Fibroblast of upper back skin (primary cell): ENCODE measurements at places on chromosomes 5 and 9.

- DNase-seq, result no peak
These were observed 111.3 kb upstream of the ALDH1B1 start for GRCh38 chr9:38281196-38281595.

DNA sequence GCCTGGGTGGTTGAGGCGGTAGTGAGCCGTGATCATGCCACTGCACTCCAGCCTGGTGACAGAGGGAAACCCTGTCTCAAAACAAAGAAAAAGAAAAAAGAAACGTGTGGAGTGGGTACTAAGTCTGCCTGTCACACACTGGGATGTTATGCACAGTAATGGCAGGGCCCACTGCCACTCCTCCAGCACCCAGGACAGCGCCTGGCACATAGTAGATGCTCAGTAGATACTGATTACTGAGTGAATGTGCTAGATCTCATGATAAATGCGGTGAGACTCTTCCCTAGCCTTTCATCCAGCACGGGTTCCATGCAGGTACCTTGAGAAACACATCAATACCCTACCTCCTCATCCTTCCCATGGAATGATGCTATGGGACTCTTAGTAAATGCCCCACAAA, 87.4 kb upstream of the HSPA9 start:
- DNase-seq, result no peak

DNA sequence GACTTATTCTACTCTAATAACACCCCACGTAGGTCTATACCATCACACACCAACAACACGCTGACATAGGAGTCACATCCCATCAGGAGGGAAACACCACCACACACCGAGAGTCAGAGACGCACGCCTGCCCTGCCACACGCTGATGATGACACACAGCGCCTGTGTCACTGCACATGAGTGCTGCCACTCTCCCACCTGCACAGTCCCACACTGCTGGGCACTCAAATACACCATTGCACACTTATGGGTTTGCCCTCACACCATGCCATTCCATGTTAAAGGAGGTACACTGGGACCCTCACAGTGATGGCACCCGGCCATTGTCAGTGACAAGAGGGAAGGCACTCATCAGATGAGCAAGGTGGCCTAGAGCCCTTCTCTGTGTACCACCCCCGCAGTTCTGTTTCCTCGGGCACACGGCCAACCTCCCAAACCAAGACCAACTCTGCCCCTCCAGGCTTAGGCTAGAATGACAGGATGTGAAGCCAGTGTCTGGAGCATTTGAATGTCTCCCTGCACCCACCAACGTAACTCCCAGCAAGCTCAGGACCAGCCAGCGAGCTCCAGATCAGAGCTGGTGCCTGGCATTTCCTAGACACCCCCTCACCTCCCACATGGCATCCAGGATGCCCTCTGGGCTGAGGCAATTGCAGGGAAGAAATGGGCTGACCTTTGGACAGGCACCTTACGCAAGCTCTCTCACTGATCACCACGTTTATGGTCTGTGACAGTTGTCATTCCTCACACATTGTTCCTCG, 3.6 kb upstream of the CPLX2 start:
- no peak for DNase-seq

DNA sequence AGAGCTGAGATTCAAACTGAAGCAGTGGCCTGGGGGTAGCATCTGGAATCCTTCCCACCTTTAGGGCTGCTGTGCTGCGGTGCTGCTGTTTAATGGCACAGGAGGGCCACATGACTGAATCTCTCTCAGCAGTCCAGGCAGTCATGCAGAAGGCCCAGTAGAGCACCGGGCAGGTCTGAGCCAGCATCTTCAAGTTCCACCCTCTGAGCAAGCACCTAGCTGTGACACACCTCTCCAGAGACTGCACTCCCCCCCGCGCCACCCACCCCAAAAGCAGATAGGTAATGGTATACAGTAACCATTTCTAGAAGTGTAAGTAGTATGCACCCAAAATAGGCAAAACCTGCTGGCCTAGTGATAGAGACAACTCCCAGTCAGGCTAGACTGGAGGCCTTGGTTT, 8.2 kb downstream of the IL4 start:
- no peak for DNase-seq

- DNase-seq, result peak; percentile 42
These were observed 592.7 kb upstream of the BRINP1 start for GRCh38 chr9:119961774-119962424.
